RWPE1 (cell line): ENCODE measurements at places on chromosomes 5 and 9.
A peak's percentile ranks its signal among the peaks of the same experiment; 100 is the strongest.

GRCh38 chr5:139113892-139114291, 84.3 kb downstream of the SIL1 start:
- DNase-seq = no peak

- peak; percentile 73 for DNase-seq
Measured at GRCh38 chr5:179765400-179765799, 28.4 kb upstream of the LTC4S start.

DNA sequence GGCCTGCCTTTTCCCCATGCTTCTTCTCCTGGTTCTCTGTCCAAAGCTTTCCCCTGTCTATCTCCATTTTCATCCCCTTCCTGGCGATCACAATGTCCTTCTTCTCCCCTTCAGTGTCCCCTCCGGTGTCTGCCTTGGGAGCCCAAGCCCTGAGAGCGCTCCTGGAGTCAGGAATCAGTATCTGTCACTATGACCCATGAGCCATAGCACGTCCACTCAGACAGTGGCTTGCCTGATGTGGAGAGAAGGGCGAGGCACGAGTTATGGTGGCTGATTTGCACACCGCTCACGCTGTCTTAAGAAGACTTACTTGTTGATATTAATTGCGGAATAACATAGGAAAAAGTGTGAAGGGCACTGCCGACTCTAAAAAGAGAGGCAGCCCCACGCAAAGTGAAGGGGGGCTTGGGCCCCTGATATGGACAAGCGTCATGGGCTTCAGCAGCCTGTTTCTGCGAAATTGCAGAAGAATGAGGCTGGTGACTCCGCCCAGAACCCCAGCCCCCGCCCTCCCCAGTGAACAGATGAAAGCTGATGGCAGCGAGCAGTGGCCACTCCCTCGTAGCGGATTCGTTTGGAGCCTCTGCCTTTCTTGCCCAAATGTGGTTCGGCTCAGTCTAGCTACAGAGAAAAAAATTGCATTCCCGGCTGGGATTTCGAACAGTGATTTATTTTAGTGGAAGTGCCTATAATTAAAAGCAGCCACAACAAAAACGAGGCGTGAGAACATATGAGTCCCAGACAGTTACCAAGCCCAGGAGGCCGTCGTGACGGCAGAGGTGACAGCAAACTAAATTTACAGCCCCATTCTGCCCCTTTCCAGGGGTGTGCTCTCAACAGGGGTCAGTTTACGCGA, 149.8 kb downstream of the ICE1 start:
- no peak for DNase-seq

- no peak for DNase-seq
Measured at GRCh38 chr5:7478459-7478858, 82.5 kb downstream of the ADCY2 start.

- no peak for DNase-seq
Measured at GRCh38 chr5:171435908-171436307, 16.5 kb downstream of the FGF18 start.

DNA sequence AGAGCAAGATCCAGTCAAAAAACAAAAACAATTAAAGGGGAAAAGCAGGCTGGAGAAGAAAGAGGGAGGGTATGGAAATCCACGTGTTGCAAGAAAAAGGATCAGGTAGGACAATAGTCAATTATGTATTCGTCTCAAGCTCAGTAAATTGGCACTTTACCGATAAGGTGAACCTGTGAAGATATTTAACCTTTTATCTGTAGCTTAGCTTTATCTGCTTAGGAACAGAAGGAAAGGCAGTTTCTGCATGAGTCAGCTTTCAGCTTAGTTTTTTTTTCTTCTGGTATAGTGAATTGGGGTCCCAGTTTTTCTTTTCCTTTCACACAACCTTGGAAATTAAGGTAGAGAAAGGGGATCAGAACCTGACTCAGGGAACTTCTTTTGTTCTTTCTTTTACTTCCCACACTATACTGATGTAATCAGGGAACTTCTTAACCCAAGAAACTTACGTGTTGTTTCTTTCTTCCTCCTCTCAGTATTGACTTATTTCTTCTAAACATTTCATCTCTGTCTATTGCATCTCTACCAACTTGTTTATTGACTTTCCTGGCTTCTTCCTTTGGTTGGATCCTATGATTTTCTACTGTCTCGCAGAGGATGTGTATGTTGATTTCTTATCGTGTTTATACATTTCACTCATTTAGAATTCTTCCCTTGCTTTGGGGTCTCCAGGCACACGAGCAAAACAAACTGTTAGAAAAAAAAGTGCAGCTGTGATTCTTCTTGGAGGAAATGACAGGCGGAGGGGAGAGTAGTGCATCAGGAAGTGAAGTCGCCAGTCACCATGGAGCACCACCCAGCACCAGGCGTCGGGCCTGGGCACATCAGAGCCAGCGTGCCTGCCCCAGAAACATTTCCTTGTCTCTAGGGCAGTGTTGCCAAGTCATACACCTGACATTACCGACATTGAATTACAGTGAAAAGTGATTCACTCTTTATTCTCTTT, 123.0 kb upstream of the LHFPL2 start:
- DNase-seq = no peak

- no peak for DNase-seq
Measured at GRCh38 chr9:115943431-115944165, 210.0 kb upstream of the PAPPA start.

- DNase-seq = no peak
Measured at GRCh38 chr9:126379661-126380360, 53.2 kb downstream of the MVB12B start.

DNA sequence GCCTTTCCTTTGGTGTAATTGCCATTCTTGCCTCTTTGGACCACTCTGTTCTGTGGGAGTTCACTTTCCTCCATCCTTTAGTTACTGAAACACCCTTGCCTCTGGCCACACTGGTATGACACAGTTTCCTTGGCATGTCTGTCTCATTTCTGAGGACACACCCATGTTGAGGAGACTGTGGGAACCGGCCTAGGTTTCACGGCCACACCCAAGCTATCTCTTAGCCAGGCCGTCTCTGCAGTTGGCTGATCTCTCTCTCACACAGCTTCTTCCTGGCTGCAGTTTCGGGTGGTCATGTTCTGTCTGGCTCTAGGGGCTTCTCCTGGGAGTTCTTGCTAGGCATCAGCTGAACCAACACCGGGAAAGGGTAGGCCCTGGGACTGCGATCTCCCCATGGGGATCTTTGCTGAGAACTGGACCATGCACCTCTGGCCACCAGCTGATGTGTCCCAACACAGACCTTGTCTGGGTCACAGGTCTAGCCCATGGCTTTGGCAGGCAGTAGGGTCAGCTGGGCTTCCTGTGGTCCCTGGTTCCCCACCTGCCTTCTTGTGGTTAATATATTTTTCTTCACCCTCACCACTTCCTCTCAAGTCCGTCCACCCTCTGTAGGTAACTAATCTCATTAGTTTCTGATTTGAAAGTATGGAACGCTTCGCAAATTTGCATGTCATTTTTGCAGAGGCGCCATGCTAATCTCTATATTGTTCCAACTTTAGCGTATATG, 24.9 kb downstream of the ARHGEF37 start:
- peak; percentile 99 for DNase-seq

- no peak for DNase-seq
Measured at GRCh38 chr9:80074439-80074838, 502.7 kb downstream of the TLE4 start.

GRCh38 chr5:131224387-131225201, 39.3 kb upstream of the CDC42SE2 start:
- DNase-seq = no peak

DNA sequence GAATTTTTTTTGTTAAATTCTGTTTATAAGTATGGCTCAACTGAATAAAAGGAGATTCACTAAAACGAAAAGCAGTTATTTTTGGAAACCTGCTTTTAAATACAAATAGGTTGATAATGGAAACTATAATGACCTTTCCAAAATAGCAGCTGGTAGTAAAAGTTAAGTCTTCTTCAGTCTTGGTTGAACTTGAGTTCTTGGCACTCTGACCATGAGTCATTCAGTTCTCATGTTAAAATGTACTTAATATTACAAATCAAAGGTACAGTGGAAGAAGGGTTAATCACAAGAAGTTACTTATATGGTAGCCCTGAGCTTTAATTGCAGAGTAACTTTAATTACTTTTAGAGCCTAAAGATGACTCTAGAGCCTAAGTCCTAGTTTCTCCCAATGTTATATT, 62.1 kb downstream of the KLF9 start:
- no peak for DNase-seq
